ENCODE measurements at places on chromosomes 11 and 22. TPM values are rescaled to one million over a fixed set of nuclear protein-coding genes. Genes with fewer than 3 reads are reported as not detected.

MS4A6E gene
- not detected for total RNA-seq

SESN3 gene
- total RNA-seq = 113 TPM

SLC25A22 gene
- total RNA-seq = 7.1 TPM

C11orf86 gene
- not detected for total RNA-seq

USH1C gene
- total RNA-seq = not detected

MPEG1 gene
- not detected for total RNA-seq

AIP gene
- total RNA-seq = 124 TPM

PLAAT3 gene
- 85.3 TPM for total RNA-seq

AMOTL1 gene
- total RNA-seq = 53.4 TPM

SMIM35 gene
- not detected for total RNA-seq

PDGFB gene
- 75.7 TPM for total RNA-seq

ZBTB16 gene
- total RNA-seq = 23.1 TPM

MS4A12 gene
- total RNA-seq = not detected

DENND6B gene
- 1.3 TPM for total RNA-seq

LTBP3 gene
- 48.2 TPM for total RNA-seq

ART1 gene
- total RNA-seq = not detected

EIF3L gene
- 358 TPM for total RNA-seq

ZFP91 gene
- 45.8 TPM for total RNA-seq

All from dermis blood vessel endothelial cell (primary cell).